ENCODE measurements at places on chromosomes 1 and 21.

DNA sequence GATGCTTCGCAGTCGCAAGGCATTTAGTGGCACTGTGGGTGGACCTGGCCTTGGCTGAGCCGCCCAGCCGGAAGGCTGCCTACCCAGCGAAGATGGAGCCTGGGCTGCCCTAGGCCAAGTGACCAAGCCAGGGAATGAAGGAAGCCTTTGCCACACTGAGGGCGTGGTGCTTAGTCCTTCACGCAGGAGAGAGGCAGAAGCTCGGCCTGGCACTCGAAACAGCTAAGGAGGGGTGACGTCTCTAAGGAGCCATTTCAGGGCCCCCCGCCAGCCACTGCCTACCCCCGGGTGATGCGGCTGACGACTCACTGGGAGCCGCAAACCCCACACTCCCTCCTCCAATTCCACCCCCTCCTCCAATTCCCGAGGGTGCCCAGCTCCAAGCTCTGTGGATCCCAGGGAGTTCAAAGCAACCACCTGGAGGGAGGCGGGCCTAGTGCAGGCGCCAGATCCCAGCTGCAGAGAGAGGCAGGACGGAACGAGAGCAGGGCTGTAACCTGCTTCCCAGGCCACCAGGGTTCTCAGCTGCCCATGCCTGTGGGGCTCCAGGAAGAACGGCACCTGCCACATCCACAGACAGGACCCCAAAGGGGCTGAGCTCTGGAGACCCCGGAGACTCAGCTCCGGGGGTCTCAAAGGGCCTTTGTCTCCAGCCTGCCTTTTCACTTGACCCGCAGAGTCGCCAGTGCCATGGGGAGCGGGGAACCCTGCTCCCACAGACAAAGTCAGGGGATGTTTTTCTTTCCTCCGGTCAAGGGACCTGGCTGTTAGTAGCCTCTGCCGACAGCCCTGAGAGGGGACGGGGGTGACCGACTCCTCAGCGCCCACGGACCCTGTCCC lies 75.8 kb downstream of the ARHGEF16 start:
- no peak for DNase-seq

- DNase-seq: no peak
Measured at GRCh38 chr1:218679391-218679790, 334.3 kb downstream of the TGFB2 start.

GRCh38 chr1:241308011-241308410 lies 49.0 kb downstream of the RGS7 start:
- DNase-seq: no peak

GRCh38 chr1:193313354-193314140 lies 127.1 kb upstream of the B3GALT2 start:
- no peak for DNase-seq

GRCh38 chr1:52955129-52955970 lies 28.3 kb downstream of the SCP2 start:
- no peak for DNase-seq

DNA sequence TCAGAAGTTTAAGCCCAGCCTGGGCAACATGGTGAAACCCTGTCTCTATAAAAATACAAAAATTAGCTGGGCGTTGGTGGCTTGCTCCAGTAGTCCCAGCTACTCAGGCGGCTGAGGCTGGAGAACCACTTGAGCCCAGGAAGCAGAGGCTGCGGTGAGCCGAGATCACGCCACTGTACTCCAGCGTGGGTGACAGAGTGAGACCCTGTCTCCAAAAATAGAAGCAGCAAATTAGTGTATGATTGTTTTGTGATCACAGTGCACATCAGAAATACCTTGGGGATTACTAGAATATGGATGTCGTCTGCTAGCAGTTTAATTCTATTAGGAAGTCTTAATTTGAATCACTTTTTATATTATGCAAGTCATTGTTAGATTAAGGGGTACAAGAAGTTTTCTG lies 59.0 kb downstream of the ZBTB17 start:
- DNase-seq: no peak

GRCh38 chr1:961132-961669 lies 817 bp downstream of the KLHL17 start:
- DNase-seq: no peak

GRCh38 chr1:70092526-70092925 lies 112.9 kb downstream of the LRRC40 start:
- DNase-seq: no peak

- peak; percentile 30 for DNase-seq
Measured at GRCh38 chr1:211259638-211260126, 516 bp downstream of the RCOR3 start.

DNA sequence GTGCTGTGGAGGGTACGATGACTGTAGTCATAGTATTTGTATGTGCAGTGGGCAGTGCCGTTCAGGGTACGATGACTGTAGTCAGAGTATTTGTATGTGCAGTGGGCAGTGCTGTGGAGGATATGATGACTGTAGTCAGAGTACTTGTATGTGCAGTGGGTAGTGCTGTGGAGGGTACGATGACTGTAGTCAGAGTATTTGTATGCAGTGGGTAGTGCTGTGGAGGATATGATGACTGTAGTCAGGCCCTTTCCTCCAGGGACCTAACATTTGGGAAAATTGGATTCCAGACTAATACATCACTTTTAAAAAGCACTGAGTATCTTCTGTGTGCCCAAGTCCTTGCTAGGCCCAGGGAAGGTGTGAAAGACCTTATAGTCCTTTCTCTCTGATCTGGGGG lies 2.9 kb downstream of the ZNF672 start:
- DNase-seq: no peak

GRCh38 chr1:54991939-54992338 lies 6.8 kb upstream of the BSND start:
- DNase-seq: no peak

- DNase-seq: no peak
Measured at GRCh38 chr1:153099461-153100045, 5.2 kb upstream of the SPRR2E start.

- DNase-seq: no peak
Measured at GRCh38 chr1:218866507-218866906, 307.2 kb upstream of the LYPLAL1 start.

DNA sequence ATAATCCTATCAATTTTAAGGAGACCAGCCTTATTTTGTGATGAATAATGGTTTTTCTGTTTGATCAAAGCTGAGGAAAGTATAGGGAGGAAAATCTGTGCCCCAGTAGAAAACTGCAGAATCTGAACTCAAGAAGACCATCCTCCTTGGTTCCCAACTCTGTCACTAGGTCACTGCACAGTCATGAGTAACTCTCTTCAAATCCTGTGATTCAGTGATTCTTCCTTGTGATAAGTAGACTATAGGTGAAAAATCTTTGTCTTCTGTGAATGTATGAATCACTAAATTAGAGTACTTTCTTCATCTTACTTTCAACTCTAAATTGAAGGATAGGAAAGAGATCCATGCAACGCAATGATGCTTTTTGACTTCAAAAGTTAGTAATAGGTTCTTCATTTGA lies 13.3 kb upstream of the OR2L5 start:
- no peak for DNase-seq

- DNase-seq: no peak
Measured at GRCh38 chr1:170967042-170967910, 31.9 kb downstream of the MROH9 start.

DNA sequence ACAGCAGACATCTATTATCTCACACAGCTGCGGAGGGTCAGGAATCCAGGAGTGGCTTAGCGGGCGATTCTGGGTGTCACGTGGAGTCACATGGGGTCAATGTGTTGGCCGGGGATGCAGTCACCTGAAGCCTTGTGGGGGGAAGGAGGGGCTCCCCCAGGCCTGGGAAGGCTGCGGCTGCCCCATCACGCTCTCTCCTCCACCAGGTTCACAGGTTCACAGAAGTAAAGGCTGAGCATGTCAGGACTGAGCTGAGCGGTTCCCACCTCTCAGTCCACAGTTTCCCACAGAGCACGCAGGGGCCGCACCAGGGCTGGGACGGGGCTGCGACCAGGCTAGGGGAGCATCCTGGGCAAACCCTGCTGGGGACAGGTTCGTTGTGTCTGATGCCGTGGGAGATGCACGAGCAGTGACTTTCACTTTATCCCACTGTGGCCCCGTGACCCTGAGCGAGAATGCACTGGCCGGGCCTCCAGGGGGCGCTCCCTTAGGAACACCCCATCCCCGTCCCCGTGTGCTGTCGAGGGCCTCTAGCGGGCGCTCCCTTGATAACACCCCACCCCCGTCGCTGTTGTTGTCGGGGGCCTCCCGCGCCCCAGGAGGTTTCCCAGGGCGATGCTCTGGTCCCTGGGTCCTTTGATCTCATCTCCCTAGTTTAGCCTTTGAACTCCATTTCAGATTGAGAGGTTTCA lies 73.2 kb upstream of the TRAPPC10 start:
- DNase-seq: peak; percentile 82

DNA sequence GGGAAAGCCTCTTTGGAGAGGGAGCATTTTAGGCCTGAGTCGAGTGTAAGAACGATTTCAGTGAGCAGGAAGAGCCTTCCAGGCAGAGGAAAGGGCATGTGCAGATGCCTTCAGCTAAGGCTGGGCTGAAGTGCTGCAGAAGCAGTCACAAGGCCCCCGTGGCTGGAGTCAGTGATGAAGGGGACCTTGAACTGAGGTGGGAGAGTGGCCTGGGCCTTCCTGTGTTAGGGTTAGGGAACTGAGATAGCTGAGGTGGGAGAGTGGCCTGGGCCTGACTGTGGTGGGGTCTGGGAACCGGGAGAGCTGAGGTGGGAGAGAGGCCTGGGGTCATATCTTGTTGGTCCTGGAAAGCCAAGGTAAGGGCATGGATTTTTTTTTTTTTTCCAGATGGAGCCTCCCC lies 50.9 kb upstream of the ETV3 start:
- no peak for DNase-seq

- DNase-seq: no peak
Measured at GRCh38 chr1:20073256-20073655, 3.3 kb downstream of the PLA2G5 start.

DNA sequence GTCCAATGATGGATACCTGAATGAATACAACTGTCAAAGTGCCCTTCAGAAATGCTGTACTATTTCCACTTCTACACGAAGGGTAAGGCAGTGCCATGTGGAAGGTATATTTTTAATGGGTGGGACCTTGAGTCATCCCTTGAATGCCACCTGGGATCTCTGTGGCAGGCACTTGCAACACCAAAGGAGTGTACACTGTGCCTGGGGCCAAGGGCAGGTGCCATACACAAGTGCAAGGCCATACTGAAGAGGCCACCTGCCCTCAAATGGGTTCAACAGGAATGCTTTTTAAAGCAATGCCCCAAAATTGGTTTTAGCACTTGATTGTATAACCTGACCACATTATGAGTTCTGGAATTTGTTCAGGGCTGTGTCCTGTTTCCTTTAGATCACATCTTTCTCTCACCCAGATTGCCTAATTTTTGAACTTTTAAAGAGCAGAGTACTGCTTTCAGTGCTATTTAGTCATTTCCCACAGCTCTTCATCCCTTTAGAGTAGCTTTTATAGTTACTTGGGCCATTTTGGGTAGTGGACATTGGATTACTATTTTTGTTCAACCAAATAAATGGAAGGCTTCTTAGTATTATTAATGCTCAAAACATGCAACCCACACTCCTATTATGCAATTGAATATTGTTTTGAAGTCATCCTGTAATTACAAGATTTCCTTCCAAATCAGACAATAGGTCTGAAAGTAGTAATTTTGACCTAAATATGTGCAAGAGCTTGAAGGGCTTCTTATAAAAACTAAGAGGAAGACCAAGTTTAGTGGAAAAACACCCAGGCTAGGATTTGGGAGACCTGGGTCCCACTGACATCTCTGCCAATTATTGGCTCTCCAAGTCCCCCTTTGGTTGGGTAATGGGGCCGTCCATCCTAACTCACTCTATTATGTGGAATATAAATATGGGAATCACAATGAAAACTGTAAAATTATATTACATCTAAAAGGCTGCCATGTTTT lies 57.2 kb downstream of the LEPR start:
- no peak for DNase-seq

DNA sequence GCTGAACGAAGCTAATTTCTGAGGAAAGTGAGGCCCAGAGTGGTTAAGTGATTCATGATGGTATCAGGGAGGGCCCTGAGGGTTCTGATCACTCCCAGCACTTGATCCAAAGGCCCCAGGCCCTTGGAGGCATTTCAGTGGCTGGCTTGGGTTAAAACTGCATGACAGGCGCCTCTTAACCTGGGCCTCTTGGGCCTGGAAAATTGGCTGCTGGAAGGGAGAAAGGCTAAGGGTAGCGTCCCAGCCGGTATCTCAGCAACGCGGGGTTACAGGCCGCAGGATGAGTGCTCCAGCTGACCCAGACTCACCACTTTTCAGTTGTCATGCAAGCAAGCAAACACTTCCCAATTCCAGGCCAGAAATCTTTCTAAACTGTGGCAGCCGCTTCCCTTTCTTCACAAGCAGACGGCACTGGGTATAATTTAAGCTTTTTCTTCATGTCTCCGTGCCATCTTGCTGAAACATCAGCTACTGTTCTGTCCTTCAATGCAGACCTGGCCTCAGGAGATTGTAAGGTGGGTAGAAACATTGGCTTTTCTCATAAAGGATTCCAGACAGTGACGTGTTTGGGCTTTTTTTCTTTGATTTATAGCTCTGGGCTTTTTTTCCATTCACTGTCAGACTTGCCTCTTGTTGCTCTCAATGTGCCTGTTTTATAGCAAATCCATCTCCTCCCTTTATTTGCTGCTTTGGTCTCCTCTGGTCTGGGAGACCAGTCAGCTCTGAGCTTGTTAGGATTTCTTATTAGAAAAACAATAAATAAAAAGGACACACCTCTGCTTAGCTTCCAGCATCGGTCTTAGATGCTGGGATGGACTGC lies 229.1 kb downstream of the KCNJ6 start:
- no peak for DNase-seq

GRCh38 chr1:167599957-167600581 lies 30.0 kb upstream of the RCSD1 start:
- no peak for DNase-seq

DNA sequence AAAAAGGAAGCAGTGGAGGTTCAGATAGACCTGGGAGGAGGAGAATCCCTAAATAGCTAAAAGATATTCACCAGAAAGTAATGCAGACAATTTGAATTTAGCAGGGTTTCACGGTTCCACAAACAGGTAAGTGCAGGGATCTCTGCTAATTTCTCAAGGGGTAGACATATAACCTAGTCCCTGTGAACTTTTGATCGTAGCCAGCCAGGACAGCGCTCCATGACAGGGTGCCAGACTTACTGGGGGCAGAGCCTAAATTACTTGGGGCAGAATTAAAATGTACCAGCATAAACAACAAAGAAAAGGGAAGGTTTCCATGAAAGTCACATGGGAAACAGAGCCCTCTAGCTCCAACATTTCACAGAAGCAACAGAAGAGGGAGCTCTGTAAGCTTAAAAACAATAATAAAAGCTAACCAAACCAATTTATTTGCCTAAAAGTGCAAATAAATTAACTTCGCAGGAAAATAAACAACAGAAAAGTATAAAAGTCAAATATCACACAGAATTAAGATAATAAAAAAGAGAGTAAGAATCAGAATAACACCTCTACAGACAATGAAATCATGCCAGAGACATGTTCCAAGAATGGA lies 198.3 kb downstream of the DUSP10 start:
- no peak for DNase-seq

- no peak for DNase-seq
Measured at GRCh38 chr1:36321119-36321951, 2.1 kb downstream of the EVA1B start.

DNA sequence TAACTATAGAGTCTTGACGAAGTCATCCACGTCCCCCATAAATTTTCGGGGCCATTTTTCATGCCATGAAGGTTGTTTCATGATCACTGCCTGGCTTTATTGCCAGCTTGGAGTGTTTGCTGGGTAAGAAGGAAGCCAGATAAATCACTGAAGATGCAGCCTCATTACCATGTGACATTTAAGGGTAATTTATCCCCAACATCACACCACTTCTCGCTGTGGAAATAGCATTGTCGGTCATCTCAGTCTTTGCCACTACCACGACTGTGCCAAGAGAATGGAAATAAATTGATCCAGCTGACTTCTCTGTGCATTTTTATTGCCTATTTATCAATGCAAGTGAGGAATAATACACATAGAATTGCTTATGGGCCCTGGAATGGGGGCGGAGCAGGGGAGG lies 617.9 kb downstream of the AJAP1 start:
- DNase-seq: no peak

Measured in stimulated activated CD8-positive, alpha-beta memory T cell treated with anti-CD3 and anti-CD28 coated beads, Interleukin-4, amount 100 ng/mL, for 1 hour (primary cell).